Activated CD8-positive, alpha-beta memory T cell treated with anti-CD3 and anti-CD28 coated beads, Interleukin-2, amount 10 ng/mL, durations not matched to agents 7 days and 5 days (primary cell): ENCODE measurements at places on chromosomes 1 and 21. TPM values are rescaled to one million over a fixed set of nuclear protein-coding genes. Genes with fewer than 3 reads are reported as not detected.

The GJA9 gene
- not detected for total RNA-seq

The LYPD8 gene
- total RNA-seq, result not detected

The PRPF38B gene
- 61.4 TPM for total RNA-seq

DNA sequence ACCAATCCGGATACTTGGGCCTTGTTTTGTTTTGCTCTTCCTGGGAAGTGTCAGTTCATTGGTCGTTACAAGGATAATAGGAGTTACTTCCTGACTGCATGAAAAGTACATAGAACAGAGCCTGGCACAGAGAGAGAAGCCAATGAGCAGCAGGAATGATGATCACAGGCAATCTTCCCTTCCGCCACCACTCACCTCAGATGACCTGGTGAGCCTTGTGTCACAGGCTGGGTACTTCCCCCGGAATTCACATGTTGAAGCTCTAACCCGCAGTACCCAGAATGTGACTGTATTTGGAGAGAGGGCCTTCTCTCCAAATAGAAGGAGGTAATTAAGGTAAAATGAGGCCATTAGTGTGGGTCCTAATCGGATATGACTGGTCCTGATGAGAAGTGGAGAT lies 18.8 kb upstream of the GPR137B start:
- H3K4me3 ChIP-seq, result no peak overlapping the region
- H3K36me3 ChIP-seq, result peaks cover 1% of the 10 kb centered on the region
- H3K27me3 ChIP-seq, result peaks cover 50% of the 10 kb centered on the region
- peaks cover 29% of the 10 kb centered on the region for H3K4me1 ChIP-seq

GRCh38 chr1:63931468-63931867 lies 157.7 kb downstream of the ROR1 start:
- H3K4me3 ChIP-seq, result no peak overlapping the region
- H3K27ac ChIP-seq, result no peak overlapping the region
- H3K36me3 ChIP-seq, result no peaks in the 10 kb centered on the region
- no peaks in the 10 kb centered on the region for H3K4me1 ChIP-seq

- no peak overlapping the region for H3K27ac ChIP-seq
- DNase-seq, result no peak
- H3K4me1 ChIP-seq, result peaks cover 11% of the 10 kb centered on the region
- no peaks in the 10 kb centered on the region for H3K36me3 ChIP-seq
Measured at GRCh38 chr1:20634594-20635084, 1.4 kb downstream of the PINK1 start.

The FMO2 gene
- total RNA-seq, result not detected

The OR6K3 gene
- total RNA-seq, result not detected

GRCh38 chr1:11473491-11474034 lies 5.4 kb upstream of the DISP3 start:
- no peaks in the 10 kb centered on the region for H3K4me1 ChIP-seq
- no peak overlapping the region for H3K4me3 ChIP-seq
- no peak overlapping the region for H3K27ac ChIP-seq
- peak; percentile 48 for DNase-seq
- H3K36me3 ChIP-seq, result no peaks in the 10 kb centered on the region
- H3K27me3 ChIP-seq, result peaks cover 22% of the 10 kb centered on the region

- H3K27me3 ChIP-seq, result peaks cover 2% of the 10 kb centered on the region
- DNase-seq, result no peak
- no peak overlapping the region for H3K27ac ChIP-seq
- no peaks in the 10 kb centered on the region for H3K36me3 ChIP-seq
Measured at GRCh38 chr1:74324684-74325448, 89.7 kb downstream of the TNNI3K start.

DNA sequence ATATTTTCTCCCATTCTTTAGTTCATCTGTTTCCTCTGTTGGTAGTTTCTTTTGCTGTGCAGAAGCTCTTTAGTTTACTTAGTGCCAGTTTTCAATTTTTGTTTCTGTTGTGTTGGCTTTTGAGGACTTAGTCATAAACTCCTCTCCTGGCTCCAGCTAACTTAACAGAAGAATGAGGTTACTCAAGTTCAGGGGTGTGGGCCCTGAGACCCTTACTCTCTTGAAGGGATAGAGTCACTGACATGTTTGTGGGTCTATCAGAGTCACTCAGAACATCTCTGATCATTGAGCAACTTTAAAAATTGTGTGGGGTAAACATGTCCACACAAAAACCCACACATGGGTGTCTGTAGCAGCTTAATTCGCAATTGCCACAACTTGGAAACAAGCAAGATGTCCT lies 14.2 kb downstream of the AGT start:
- no peaks in the 10 kb centered on the region for H3K36me3 ChIP-seq
- no peak overlapping the region for H3K4me3 ChIP-seq
- no peak for DNase-seq
- no peak overlapping the region for H3K27ac ChIP-seq
- peaks cover 6% of the 10 kb centered on the region for H3K4me1 ChIP-seq

DNA sequence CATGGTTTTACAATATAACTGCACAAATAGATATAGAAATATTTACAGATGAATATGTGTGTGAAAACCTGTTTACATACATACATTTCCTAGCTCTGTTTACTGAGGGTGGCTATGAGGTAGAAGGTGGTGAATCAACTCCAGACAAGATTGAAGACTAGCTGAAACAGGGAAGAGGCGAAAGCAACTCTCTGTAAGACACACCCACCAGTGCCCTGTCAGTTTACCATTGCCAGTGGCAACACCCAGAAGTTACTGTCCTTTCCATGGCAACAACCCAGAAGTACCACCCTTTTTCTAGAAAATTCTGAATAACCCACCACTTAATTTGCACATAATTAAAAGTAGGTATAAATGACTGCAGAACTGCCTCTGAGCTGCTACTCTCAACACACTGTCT lies 16.7 kb downstream of the TMEM69 start:
- H3K4me3 ChIP-seq, result no peak overlapping the region
- H3K27ac ChIP-seq, result no peak overlapping the region
- H3K4me1 ChIP-seq, result no peaks in the 10 kb centered on the region
- H3K36me3 ChIP-seq, result peaks cover 19% of the 10 kb centered on the region
- H3K27me3 ChIP-seq, result no peaks in the 10 kb centered on the region

DNA sequence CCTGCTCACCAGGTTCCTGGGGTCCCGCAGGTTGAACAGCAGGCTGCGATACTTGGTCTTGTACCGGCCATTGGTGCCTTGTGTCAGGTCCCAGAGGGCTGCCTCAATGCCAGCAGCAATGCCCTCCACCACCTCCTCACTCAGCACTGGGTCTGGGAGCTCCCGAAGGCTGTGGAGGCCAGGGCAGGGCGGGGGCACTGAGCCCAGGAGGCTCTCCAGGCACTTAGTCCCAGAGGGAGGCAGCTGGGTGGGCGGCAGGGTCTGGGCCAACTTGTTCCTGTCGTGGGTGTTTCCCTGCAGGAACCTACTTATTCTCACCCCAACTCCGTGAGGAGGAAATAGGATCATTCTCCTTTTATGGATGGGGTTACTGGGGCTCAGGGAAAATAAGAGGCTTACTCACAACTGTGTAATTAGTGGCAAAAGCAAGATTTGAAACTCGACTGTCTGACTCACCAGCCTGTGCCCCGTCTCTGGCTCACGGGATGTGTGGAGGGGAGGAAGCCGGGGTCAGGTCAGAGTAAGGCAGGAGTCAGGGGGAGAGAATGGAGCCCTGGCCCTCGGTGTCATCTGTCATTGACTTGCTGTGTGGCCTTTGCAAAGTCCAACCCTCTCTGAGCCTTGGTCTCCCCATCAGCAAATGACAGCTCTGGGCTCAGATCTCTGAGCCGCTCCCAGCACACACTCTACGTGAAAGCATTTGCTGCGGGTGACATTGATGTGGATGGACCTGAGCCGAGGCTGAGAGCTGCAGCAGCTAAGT lies 17.2 kb downstream of the SPOCD1 start:
- no peaks in the 10 kb centered on the region for H3K36me3 ChIP-seq
- H3K4me1 ChIP-seq, result peaks cover 8% of the 10 kb centered on the region
- H3K27me3 ChIP-seq, result peaks cover 26% of the 10 kb centered on the region

The SH2D2A gene
- total RNA-seq, result 205 TPM

The ACTL8 gene
- total RNA-seq, result not detected

GRCh38 chr1:155107309-155108264 lies 20.1 kb upstream of the EFNA1 start:
- peaks cover 12% of the 10 kb centered on the region for H3K27me3 ChIP-seq
- DNase-seq, result no peak
- H3K27ac ChIP-seq, result no peak overlapping the region
- no peak overlapping the region for H3K4me3 ChIP-seq
- no peaks in the 10 kb centered on the region for H3K4me1 ChIP-seq

The GPR89A gene
- 32.7 TPM for total RNA-seq

The MPL gene
- total RNA-seq, result not detected

The LCE3E gene
- not detected for total RNA-seq

- H3K4me3 ChIP-seq, result no peak overlapping the region
- no peak for DNase-seq
- H3K27ac ChIP-seq, result no peak overlapping the region
- H3K27me3 ChIP-seq, result peaks cover 7% of the 10 kb centered on the region
- H3K4me1 ChIP-seq, result no peaks in the 10 kb centered on the region
Measured at GRCh38 chr1:247530785-247531184, 5.5 kb downstream of the OR2C3 start.

The MRPL37 gene
- 147 TPM for total RNA-seq

DNA sequence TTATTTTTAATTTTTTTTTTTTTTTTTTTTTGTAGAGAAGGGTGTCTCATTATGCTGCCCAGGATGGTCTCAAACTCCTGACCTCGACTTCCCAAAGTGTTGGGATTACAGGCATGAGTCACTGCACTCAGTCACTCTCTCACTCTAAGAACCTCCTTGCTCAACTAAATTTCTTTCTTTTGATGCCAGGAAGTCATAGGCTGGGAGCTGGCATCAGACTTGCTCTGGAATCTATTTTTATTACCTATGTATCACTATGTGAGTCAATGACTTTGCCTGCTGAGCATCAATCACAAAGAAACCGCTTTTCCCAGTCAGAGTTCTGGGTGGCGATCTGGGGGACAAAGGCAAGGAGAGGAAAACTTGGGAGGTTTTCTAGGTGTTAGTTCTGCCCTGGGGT lies 35.5 kb upstream of the PARP1 start:
- H3K36me3 ChIP-seq, result peaks cover 4% of the 10 kb centered on the region
- H3K4me3 ChIP-seq, result no peak overlapping the region
- H3K27ac ChIP-seq, result no peak overlapping the region
- peaks cover 30% of the 10 kb centered on the region for H3K4me1 ChIP-seq
- peaks cover 56% of the 10 kb centered on the region for H3K27me3 ChIP-seq

- no peak overlapping the region for H3K27ac ChIP-seq
- no peak for DNase-seq
- H3K4me1 ChIP-seq, result peaks cover 12% of the 10 kb centered on the region
- peaks cover 1% of the 10 kb centered on the region for H3K36me3 ChIP-seq
- peaks cover 13% of the 10 kb centered on the region for H3K27me3 ChIP-seq
Measured at GRCh38 chr1:6209661-6210580, 4.0 kb downstream of the RNF207 start.

The OR2L5 gene
- not detected for total RNA-seq
